ENCODE measurements at places on chromosomes 5 and 9.

DNA sequence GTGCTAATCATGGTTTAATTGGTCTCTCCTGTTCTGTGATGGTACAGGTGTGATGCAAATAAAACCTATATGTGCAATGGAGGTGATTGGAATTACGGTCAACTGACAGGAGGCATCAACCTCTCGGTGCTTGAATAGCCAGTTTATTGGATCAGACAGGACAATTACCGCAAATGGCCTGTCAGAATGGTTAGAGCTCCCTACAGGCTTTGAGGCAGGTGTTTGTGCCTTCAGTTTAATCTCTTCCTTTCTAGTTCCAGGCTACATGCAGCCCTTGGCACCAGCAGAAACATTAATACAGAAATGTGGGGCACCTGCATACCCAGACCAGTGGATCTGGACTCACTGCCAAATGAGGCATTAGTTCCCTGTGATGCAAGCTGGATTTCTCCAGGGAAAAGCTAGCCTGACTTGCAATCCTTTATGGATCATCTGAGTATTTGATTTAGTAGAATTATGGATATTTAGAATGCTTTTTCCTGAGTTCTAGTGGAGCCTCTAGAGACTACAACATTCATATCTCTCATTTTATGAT is 128.6 kb downstream of the MAT2B start:
- DNase-seq, result no peak

DNA sequence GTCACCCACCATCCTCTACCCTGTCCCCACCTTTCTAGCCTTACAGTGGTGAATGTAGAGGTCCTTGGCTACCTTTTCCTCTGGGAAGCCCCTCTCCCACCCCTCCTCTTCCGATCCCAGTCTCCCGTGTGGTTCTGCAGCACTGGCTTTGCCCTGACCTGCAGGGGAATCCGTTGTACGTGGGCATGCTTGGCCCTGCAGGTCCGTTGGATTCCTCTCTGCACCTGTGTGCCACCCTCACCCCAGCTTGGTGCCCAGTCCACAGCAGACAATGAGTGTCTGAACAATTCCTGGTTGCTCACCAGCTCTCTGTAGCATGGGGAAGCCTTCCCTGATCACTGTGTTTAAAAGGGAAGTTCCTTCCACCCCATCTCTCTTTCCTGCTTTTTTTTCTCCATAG is 185.1 kb downstream of the PAX5 start:
- DNase-seq, result no peak

GRCh38 chr5:92237896-92238295 is 854.8 kb upstream of the ARRDC3 start:
- DNase-seq, result no peak

GRCh38 chr9:111891910-111892499 is 4.6 kb upstream of the UGCG start:
- no peak for DNase-seq

DNA sequence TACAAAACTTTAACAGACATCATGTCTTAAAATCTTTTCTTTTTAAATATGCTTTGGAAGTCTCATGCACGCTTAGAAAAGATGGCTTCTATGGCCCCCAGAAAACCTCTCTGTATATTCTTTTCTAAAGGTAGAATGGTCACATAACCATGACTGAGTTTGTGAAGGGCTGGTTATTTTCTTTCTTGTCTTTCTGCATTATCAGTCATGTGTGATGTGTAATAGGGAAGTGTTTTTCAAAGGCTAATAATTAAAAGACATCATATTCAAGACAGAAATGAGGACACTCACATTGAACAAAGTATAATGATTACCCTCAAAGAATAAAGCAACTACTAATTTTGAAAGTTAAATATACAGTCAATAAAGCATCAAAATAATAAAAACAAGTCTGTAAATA is 253.4 kb downstream of the TRPM3 start:
- DNase-seq, result no peak

DNA sequence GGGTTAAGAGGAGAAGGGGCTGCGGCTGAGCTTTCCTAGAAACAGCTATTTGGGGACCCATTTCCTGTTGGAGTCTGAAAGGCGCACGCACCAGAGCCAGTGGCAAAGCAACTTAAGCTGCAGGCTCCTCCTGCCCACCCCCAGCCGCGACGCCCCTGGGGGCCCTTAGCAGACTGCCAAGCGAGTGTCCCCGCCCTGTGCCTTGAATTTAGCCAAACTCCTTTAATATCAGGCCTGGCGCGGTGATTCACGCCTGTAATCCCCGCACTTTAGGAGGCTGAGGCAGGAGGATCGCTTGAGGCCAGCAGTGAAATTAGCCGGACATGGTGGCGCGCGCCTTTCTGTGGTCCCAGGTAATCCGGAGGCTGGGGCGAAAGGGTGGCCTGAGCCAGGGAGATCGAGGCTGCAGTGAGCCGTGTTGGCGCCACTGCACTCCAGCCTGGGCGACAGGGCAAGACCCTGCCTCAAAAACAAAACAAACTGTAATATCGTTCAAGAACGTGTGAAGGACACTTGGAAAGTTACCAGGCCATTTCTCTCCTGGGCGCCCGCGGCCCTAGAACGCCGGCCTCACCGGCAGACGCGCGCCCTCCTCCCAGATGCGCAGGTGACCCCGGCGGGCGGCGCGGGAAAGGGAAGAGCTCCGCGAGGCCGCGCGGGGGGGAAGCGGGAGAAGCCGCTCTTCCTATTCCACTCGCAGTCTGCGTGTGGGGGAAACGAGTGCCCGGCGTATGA is 1.0 kb upstream of the F2R start:
- no peak for DNase-seq

DNA sequence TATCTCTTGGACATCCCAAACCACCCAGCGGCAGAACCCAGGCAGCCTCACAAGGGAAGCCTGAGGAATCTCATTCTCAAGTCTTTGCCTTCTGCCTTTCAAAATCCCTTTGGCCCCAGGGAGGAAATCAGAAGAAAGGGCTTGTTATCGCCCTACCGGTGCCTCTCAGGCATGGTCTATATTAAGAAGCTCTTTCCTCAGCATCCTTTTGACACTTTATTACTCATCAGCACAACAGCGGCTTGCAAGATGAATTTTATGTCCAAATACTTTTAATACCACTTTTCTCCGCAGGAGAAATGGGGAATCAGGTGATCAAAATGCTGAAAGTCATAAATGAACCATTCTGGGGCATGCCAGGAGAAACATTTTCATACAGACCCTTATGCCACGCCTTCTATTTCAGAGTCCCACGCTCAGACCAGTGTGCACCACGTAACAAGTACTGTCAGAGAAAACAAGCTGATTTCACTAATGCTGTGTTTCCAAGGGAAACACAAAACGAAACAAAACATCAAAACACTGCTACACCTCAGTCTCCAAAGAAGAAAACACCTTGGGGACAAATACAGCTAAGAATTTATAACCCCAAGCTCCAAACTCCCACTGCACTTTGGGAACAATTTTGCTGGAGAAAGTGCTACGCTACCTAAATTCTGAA is 30.0 kb downstream of the RAPGEF1 start:
- no peak for DNase-seq

DNA sequence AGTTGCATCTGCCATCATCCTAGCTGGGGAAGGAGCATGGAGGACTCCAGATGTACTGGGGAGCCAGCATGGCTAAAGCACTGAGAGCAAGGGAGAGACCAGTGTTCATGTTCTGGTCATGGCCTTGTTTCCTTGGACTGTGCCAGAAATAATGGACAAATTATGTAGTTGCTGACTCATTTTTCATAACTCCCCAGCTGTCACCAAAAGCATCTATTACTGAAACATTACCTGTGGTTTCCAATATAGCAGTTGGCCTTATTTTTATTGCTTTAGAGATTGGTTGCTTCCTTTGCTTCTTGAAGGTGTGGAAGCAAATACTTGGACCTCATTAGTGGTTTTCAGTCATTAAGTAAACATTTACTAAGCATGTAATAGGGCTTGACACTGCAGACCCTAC is 11.3 kb downstream of the RALGPS1 start:
- no peak for DNase-seq

DNA sequence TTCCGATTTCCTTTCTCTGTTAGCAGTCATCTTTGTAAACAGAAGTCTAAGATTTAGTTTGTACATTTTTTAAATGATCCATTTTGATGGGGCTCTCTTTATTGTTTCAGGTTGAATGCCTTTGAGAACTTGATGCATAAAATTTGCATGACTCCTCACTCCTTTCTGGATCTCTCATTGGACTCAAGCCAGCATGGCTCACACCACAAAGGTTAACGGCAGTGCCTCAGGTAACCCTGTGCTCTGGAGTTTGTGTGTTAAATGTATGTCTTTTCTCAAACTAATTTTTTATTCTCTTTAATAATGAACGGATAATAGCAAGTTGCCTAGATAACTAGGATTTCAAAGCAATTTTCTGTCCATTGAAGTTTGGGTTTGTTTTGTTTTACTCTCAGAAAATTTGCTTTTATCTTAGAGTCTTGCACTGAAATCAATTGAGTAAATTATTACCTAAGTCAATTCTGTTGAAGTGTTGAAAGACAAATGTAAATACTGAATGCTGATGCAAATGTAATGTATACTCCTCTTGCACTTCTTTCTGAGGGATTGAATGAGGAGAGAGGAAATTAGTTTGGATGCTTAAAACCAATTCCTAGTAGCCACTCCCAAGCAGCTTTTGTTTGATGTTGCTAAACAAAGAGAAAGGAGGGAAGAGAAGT is 164.6 kb upstream of the DMRT1 start:
- no peak for DNase-seq

- no peak for DNase-seq
These were observed 81.4 kb upstream of the ANKRD55 start for GRCh38 chr5:56314529-56314928.

DNA sequence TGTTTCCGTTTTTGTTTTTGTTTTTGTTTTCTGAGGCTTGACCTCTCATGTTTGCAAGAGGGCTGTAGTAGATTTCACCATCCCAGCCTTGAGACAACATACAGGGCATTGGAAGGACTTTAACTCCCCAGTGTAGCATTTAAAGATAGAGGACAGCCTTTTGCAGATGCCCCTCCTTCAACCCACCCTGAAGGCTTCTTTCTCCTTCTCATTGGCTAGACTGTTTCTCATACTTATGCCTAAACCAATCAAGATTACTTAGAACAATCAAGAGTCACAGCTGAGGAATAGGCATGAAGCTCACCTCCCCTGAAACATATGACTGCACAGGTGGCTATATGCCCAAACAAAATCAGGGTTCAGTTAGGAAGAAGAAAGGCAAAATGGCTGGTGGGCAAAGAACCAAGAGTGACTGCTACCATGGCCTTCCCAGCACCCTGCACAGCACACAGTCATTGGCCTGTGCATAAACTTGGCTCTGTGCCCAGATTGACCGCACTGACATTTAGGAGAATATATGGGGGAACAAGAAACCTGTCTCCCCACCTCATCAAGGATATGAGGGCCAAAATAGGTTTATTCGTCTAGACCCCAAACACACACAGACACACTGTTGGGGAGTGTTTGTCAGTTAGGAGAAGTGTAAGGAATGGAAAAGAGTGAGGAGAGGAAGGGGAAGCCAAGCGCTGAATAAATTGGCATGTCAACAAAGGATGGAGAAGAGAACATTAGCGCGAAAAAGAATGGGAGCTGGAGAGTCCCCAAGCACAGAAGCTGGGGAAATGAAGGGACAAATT is 137.3 kb upstream of the RANBP3L start:
- DNase-seq, result no peak

DNA sequence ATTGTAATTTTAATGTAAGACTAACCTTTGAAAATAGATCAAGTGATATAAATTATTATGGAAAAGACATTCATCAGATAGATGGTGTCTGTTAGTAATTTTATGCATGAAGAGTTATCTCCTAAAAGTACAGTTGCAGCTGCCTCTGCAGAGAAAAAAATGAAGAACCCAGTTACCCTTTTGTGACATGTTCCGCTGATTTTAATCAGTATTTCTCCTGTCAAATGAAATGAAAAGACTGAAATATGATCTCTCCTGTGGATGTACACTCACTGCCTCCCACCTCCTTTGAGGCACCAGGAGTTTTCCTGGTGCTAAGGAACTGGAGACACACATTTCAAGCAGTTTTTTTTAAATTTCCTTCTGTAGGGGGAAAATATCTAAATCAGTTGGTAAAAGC is 277.4 kb downstream of the KIF4B start:
- DNase-seq, result no peak

- no peak for DNase-seq
These were observed 12.5 kb downstream of the MAPKAP1 start for GRCh38 chr9:125694478-125694877.

GRCh38 chr5:5380298-5380697 is 42.2 kb upstream of the ICE1 start:
- DNase-seq, result no peak

DNA sequence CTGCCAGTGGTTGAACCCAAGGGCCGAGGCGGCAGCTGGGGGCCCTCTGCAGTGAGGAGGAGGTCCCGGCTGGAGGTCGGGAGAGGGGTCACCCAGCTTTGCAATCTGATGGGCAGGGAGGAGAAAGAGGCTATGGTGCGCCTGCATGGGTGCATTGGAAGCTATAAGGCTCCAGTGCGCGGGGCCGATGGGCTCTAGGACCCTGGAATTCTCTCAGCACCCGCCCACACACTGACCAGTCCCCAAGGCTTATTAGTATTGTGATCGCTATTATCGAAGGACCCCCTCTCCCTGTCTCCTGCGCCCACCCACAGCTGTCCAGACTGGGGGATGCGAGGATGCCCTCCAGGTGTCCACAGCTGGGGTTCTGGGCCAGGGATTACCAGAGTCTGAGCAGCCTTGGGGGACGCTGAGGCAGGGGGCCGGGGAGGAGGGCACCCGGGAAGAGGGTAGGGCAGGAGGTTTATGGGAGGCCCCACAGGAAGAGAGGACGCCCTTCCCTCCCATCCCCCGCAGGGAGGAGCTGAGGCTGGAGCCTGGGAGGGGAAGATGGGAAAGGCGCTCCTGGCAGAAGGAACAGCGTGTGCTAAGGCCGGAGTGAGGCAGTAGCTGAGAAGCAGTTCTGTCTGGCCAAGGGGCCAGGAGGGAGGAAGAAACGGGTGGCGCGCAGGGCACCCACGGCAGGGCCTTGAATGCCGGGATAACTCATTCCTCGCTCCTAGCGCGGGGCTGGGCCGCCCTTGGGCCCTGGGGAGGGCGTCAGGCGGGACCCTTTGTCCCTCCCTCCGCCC is 24.2 kb downstream of the C9orf50 start:
- peak; percentile 80 for DNase-seq

DNA sequence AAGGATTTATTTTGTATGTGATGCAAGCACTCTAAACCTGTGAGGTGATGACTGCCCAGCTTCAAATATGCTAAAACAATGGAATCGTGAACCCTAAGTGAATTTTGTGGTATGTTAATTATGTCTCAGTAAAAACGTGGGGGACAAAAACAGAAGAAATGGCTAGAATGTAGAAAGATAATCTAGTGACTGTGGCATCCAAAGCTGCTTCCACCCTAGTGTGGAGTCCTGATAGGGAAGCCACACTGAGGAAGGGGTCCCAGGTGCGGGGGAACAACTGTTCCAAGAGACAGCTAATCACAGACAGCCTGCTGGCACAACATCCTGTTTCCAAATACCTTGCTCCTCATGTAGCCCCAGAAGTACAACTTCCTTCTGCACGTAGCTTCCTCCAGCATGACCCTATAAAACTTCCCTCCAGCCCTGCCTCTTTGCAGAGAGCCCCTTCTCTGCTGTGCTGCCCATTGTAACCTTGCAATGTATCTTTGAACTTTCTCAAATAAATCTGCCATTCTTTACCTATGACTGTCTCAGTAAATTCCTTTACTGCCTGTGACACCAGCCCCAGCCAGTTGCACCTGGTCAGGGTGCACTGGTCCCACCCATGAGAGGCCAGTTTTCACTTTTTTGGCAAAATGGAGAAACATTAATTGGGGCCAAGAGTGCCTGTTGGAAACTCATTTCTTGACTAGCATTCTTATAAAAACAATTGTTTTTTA is 4.9 kb downstream of the GMCL2 start:
- no peak for DNase-seq

GRCh38 chr9:70049236-70049635 is 5.6 kb downstream of the MAMDC2 start:
- DNase-seq, result peak; percentile 80

Measured in ovary (tissue), 10 donors.